ENCODE measurements at places on chromosomes 16 and 17. TPM values are rescaled to one million over a fixed set of nuclear protein-coding genes. Genes with fewer than 3 reads are reported as not detected.

- DNase-seq, result no peak
Measured at GRCh38 chr16:29306943-29307597, 99.4 kb downstream of the NPIPB11 start.

NAGS gene
- 0.42 TPM for polyA plus RNA-seq

DNA sequence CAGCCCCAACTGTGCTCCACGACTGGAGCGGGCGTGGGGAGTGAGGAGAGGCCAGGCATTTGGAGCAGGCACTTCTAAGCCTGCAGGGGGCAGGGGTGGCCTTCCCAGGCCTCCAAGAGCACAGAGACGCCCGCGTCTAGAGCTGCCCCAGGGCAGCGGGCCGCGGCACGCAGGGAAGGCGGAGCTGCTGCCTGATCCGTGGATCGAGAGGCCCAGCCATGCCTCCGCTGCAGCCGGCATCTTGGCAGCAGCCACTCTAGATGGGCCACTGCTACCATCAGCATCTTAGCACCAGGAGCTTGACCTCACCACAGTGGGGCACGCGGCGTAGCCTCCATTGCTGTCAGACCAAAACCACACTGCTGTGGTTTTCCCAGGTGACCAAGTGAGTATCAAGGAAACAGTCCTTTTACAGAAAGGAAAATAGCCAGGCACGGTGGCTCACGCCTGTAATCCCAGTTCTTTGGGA is 20.4 kb upstream of the WDR45B start:
- no peak for DNase-seq

SOCS1 gene
- polyA plus RNA-seq, result 5.5 TPM

- DNase-seq, result no peak
Measured at GRCh38 chr17:17959520-17960361, 12.5 kb downstream of the TOM1L2 start.
